ENCODE measurements at places on chromosomes 7 and 10.

DNA sequence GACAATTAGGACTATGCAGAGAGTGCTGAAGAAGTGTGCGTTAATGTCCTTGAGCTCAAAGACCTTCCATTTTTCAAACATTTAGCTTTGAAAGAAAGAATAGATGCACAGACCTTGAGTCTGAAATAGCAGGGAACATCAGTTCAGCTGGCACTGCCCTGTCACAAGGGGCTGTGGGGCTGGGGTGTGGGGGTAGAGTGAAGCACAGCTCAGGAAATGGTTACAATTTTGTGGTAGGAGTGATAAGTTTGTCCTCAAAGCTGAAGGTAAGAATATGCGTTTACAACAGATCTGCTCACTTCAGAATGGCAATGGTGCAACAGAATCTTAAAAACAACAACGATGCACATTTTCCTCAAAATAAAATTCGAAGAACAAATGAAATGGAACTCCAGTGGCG, 33.6 kb downstream of the SMKR1 start:
- DNase-seq: no peak

GRCh38 chr10:91022924-91023699, 102.2 kb upstream of the ANKRD1 start:
- no peak for DNase-seq

DNA sequence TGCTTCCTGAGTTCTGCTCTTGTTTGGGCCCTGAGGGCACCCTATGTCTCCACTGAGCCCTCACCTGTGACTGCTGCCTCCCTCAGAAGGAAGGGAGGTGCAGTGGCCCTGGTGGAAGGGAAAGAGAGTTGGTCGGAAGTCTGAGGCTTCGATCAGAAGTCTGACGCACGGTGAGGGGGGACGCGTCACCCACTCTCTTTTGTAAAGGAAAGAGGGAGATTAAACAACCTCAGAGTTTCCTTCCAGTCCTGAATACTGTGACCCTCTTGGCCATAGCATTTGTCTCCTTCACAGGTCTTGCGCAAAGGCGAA, 31.4 kb upstream of the TRIM8 start:
- DNase-seq: no peak

DNA sequence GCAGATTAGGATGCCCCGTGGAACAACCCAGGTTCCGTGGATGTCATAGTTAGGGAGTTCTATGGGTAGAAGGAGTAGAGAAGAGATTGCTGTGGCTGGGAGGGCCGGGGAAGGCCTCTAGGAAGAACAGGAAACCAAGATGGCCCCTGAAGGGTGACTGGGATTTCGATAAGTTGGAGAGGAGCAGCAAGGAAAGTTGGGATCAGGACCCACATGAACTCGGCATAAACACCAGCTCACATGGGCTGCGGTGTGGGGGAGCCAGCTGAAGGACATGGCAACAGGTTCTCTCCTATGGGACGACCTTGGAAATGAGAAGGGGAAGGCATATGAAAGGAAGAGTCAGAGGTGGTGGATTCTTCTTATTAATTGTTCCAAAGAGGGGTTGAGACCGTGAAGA, 333.7 kb upstream of the SHH start:
- DNase-seq: no peak

DNA sequence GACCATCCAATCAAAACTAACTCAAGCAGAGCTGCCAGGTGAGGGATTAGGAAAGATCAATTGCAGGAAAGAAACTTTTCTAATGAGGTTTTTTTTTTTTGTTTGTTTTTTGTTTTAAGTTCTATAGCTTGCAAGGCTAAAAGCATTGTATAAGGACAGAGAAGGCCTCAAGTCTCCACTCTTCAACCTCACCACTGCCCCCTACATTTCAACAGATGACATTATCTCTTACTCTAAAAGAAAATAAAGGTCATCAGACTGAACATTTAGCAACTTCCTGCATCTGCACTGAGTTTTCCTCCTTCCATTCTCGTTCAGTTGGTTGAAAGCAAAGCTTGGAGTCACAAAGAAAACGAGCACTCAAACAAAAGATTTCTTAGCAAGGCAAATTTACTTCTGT, 45.2 kb upstream of the EXOC4 start:
- peak; percentile 37 for DNase-seq

GRCh38 chr10:100744136-100744986, 1.0 kb upstream of the PAX2 start:
- DNase-seq: peak; percentile 2

GRCh38 chr10:32413513-32413912, 32.4 kb upstream of the CCDC7 start:
- DNase-seq: peak; percentile 95

DNA sequence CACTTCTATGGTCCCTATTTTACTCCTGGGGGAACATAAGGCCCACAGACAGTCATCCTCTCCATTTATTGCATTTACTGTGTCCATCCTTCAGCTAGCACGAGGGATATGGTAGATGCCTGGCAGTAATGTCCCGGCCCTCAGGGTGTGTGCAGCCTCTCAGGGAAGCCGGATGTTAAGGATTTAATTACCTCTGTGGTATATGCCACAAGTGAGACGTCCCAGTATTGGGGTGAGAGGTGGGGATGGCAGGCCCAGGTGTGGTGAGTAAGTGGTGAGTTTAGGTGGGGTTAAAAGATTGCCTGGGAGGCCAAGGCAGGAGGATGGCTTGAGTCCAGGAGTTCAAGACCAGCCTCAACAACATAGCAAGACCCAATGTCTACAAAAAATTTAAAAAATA, 144.9 kb downstream of the SH3PXD2A start:
- no peak for DNase-seq

Data from amniotic epithelial cell (primary cell).